Esophagus mucosa (tissue), 1 donor: ENCODE measurements at places on chromosomes 3 and 15.

DNA sequence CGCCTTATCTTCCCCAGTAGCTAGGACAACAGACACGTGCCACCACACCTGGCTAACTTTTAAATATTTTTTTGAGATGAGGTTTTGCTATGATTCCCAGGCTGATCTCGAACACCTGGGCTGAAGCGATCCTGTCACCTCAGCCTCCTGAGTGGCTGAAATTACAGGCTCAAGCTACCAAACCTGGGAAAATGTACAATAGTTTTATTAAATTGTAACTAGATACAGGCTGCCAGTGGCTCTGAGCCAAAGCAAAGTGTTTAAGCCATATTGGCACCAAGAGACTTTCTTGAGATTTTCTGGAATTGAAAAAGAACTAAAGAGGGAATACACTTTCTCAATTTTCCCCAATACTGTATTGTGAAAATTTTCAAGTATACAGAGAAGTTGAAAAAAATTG, 204.3 kb downstream of the SUCLG2 start:
- no peak for ATAC-seq

DNA sequence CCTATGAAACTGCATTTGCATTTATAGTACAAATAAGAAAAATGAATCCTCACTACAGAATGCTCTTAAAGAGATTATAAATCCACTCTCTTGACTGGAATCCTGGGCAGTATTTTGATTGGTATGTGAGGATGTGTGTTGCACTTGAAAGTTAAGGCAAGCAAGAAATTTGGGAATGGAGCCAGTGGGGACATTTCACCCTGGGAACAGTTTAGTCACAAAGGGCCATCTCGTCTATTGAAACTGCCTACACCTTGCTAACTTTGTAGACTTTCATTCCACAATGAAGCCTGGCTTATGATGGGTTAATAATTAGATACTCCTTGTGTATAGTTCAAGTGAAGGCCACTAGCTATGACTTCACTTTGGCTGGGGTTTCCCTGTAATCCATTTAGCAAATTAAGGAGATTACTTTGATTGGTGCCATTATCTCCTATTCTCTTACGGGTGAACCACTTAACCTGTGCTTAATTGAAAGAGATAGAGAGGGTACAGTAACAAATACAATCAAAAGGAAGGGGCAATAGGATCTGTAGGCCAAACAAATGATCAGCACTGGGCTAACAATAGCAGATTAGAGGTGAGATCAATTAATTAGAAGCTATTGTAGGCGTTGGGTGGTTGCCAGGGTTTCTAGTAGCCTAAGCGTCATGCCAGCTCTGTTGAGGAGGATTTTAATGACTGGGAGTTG, 146.9 kb upstream of the RARB start:
- ATAC-seq, result no peak

- ATAC-seq, result no peak
These were observed 388.0 kb downstream of the ZBTB20 start for GRCh38 chr3:114758831-114759699.

DNA sequence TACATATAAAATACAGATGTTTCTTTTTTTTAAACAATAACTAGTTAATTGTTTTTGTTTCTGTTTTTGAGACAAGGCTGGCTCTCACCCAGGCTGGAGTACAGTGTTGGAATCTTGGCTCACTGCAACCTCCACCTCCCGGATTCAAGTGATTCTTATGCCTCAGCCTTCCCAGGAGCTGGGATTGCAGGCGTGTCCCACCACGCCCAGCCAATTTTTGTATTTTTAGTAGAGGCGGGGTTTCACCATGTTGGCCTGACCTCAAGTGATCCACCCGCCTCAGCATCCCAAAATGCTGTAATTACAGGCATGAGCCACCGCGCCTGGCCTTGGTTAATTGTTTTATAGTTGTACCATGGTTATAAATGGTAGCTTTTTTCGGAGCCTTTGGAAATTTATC, 72.3 kb downstream of the PIAS1 start:
- ATAC-seq, result peak; percentile 54
